Left ventricle myocardium inferior (tissue), 1 donor: ENCODE measurements at places on chromosomes 6 and 20.

DNA sequence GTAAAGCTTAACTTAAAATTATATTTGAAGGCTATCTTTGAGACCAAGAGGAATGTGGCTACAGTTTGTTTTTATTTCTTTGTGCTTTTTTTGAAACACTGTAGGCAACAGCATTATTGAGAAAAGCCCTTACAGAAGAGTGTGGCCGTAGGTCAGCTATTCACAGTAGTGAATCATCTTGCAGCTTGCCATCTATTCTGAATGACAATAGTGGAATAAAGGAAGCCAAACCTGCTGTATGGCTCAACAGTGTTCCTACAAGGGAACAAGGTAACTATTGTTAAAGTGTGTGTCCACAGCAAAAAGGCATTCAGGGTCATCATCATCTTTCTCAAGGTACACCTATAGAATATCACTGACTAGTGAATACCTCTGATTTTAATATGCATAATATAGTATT lies 88.5 kb downstream of the KIZ start:
- DNase-seq, result no peak

- no peak for DNase-seq
Observed at GRCh38 chr20:64025101-64025825, 10.7 kb upstream of the C20orf204 start.

DNA sequence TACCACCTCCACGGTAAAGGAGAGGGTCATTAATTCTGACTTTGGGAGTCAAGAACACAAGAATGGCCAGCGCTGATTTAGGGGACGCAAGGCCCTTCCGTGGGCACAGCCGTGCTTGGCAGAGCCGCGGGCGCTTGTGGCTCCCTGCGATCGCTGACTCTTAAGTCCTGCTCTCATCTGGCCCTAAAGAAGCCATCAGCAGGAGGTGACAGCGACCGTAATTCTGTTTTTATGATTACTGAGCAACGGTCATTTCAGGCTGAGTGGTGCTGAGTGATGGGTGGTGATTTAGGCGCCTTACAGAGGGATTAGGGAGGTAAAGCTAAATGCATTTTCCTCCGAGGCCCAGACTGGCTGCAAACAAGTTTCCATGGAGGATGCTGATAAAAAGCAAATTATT lies 364.6 kb upstream of the SULF2 start:
- DNase-seq, result no peak

GRCh38 chr6:165163519-165163918 lies 145.9 kb downstream of the C6orf118 start:
- no peak for DNase-seq

GRCh38 chr6:127519469-127519785 lies 292 bp upstream of the MTCL3 start:
- no peak for DNase-seq

DNA sequence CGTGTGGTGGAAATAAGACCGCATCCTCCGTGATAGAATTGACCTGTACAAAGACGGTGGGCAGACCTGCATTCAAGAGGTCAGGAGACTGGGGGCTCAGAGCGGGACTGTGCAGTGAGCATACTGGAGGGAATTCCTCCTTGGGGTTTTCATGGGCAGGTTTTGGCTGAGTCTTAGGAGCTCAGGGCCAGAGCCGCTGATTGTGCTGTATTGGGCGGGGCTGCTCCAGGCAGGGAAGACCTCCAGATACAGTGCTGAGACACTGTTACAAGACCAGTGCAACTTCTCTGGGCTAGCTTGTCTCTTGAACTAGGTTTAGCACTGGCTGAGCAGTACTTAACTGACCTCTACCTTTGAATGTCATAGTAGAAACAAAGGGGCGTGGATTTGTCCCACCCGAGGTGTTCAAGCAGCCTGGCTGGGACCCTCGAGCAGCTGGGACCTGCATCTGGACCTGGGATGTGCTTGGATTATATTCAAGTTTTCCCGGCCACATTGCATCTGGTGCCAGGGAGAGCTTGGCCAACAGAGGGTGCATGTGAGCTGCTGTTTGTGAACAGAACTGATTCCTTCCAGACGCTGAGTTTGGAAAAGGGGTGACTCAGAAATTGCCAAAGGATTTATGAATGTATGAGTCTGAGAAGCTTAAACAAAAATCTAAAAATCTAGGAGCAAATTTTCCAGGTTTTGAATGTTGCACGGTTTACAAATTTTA lies 33.4 kb upstream of the SLC22A1 start:
- DNase-seq, result peak; percentile 51

GRCh38 chr6:40325041-40325440 lies 262.1 kb downstream of the LRFN2 start:
- DNase-seq, result no peak

- DNase-seq, result no peak
Observed at GRCh38 chr6:63803371-63803770, 167.8 kb downstream of the PHF3 start.

GRCh38 chr6:47631269-47631772 lies 67.1 kb upstream of the ADGRF4 start:
- DNase-seq, result no peak

DNA sequence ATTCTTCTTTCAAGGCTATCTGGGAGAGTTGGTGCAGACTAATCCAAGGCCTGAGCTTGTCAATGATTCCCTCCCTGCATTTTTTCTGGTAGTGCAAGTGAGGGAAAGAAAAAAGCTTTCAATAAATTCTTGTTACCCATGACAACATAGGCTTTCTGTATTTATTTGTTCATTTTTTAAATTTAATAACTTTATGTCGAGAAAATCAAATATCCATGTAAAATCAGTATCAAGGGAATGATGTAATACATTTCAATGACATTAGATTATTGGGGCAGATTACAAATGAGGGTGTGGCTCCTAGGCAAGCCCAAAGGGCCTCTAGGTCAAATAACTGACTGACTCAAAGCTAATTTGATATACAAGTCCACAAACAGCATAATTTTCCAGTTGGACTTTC lies 104.0 kb downstream of the GJA1 start:
- no peak for DNase-seq

DNA sequence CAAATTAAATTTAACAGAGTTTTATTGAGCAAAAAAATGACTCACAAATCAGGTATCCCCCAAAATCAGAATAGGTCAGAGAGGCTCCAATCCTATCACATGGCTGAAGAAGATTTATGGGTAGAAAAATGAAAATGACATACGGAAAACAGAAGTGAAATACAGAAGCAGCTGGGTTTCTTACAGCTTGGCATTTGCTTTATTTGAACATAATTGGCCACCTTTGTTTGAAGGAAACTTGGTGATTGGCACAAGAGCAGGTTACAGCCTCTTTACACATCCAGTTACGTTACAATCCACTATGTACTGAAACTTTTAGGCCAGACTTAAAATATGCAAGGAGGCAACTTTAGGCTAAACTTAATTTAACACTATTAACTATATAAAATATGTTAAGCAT lies 11.7 kb upstream of the TREM2 start:
- no peak for DNase-seq

DNA sequence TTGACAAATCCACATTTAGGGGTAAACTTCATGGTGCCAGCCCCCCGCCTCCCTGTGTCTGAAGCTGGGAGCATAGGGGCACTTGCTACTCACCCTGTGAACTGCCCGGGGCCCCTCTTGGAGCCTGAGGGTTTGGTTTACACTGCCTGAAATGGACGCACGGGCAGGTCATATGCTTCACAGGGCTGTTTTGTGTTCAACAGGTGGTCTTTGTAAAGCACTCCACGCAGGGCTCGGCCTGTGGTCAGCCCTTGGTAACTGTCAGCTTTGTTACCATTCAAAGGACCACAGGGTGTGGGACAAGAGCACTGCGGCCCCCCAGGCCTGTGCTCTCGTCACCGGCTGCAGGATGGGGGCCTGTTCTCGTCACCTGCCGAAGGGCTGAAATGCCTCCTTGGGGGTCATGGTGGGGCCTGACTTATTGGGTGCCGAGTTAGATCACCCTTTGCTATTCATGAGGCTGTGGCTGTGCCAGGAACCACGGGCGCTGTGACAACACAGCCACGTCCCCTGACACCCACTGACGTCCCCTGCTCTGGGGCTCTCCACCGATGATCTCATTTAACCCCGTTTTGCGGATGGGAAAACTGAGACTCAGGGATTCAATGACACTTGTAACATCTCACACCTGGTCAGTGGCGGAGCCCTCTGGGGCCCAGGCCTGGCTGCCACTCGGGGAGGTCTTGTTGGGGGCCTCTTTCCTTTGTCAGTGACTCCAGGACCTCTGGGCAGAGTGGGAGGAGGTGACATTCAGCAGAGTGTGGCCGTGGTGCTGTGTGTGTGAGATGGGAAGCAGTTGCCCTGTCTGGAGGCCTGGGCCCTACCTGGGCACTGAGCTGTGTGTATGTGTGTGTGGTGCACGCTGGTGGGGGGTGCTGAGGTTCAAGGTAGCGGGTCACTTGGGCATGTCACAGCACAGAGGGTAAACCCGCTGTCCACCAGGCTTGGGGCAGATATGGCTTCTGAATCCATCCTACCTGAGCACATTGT lies 24.9 kb downstream of the ZBP1 start:
- DNase-seq, result no peak

DNA sequence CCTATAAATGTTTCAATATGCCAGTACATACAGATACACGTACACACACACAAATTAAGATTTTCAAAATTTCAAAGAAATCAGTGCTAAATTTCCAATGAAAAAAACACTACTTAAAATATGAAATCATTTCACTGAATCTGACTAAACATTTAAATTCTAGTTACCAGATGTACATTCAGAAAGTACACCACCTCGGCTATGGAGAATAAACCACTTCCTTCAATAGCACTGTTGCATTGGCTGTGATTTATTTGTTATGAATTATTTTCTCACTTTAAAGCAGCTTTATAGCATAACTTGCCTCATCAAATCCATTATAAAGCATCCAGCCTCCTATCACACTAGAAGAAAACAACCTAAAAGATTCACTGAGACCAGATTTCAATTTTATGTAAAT lies 36.6 kb downstream of the HBS1L start:
- no peak for DNase-seq

- DNase-seq, result peak; percentile 42
Observed at GRCh38 chr6:169722362-169723199, 1.7 kb downstream of the PHF10 start.

DNA sequence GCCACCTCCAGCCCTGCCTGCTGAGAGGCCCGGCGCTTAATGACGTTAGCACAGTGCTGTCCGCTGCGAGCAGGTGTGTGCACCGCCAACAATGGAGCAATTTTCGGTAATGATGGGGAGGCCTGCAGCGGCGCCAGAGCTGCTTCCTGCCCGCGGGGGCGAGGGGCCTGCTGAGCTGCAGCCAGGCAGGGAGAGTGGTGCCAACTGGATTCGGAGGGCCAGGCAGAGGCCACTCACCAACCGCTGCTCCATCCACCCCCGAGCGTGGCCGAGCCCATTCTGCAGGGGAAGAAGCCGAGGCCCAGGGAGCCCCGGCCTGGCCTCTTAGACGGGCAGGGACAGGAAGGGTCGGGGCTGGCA lies 9.6 kb downstream of the HRH3 start:
- no peak for DNase-seq

DNA sequence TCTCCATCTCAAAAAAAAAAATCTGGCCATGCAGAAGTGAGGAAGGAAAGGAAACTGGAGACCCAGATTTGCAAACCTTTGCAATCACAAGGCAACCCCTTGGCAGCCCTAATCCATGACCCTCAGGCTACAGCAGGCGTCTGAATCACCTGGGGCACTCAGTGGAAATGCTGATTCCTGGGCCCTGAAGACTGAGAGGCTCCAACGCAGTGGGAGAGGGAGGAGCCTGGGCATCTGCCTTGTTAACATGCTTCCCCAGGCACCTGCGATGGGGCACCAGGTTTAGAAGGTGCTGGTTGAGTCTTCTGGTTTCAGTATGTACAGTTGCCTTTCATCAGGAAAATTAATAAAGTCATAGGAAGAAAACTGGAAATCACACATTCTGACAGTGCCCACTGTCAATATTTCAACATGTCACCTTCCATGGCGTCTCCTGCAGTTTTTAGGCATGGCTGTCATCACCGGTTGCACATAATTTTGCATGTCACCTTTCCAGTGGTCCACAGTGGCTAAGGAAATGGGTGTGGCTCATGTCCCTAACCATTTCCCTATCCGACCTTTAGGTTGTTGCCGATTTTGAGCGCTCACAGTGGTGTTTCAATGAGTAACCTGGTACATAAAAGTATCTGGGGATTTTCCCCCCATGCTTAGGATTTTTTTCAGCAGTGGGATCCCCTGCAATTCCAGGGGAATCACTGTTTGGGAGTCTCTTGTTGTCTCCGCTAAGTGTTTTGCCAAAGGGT lies 56.9 kb downstream of the PREX1 start:
- DNase-seq, result no peak

- no peak for DNase-seq
Observed at GRCh38 chr6:29965563-29965872, 23.2 kb downstream of the HLA-A start.

DNA sequence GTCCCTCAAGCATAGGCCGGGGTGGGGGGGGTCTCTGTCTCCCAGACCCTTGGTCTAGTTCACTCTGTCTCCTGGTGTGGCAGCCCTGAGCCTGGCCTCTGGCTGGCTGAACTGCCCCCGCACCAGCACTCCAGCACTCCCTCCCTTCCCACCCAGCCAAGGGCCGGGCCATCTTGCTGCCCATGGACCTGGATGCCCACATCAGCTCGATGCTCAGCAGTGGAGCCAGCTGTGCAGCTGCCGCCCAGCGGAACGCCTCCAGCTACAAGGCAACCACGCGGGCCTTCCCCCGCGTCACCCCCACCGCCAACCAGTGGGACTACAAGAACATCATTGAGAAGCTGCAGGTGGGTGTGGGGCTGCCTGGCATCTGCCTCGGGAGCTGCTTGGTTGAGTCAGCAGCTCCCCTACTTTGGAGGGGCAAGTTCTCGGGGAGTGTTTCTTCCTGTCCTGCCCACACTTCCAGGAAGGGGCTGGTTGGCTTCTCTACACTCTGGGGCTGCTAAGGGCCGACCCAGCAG lies 28.4 kb downstream of the UQCC2 start:
- no peak for DNase-seq

- DNase-seq, result no peak
Observed at GRCh38 chr6:130389142-130389541, 23.3 kb downstream of the TMEM200A start.

GRCh38 chr6:150638765-150639164 lies 39.1 kb downstream of the PLEKHG1 start:
- DNase-seq, result no peak

GRCh38 chr20:41738604-41739206 lies 120.5 kb upstream of the CHD6 start:
- DNase-seq, result peak; percentile 41

- DNase-seq, result no peak
Observed at GRCh38 chr6:2028457-2029038, 216.9 kb downstream of the GMDS start.

GRCh38 chr20:42742926-42743325 lies 446.8 kb downstream of the PTPRT start:
- no peak for DNase-seq

GRCh38 chr6:95232446-95232845 lies 344.9 kb upstream of the MANEA start:
- no peak for DNase-seq

GRCh38 chr6:113971741-113972140 lies 793 bp upstream of the HDAC2 start:
- DNase-seq, result no peak
